ENCODE measurements at places on chromosomes 3 and 15.

GRCh38 chr15:62889734-62890505 is 152.6 kb upstream of the TPM1 start:
- no peak for DNase-seq

DNA sequence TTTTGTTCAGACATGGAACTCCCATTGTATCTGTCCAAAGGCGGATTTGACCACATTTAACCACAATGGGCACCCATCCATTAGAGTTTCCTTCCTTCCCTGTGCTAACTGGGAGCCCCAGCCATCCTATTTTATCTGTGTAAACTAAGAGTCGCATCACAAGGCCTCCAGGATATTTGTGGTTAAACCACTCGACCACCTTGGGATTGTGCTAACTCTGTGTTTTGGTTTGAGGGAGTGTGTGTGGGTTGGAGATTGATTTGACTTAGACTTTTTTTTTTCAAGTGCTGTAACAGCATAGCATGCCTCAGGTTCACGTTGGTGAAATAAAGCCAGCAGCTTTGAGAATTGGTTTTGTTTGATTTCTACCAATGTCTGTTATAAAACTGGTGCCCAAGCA is 100.4 kb upstream of the TP63 start:
- no peak for DNase-seq

DNA sequence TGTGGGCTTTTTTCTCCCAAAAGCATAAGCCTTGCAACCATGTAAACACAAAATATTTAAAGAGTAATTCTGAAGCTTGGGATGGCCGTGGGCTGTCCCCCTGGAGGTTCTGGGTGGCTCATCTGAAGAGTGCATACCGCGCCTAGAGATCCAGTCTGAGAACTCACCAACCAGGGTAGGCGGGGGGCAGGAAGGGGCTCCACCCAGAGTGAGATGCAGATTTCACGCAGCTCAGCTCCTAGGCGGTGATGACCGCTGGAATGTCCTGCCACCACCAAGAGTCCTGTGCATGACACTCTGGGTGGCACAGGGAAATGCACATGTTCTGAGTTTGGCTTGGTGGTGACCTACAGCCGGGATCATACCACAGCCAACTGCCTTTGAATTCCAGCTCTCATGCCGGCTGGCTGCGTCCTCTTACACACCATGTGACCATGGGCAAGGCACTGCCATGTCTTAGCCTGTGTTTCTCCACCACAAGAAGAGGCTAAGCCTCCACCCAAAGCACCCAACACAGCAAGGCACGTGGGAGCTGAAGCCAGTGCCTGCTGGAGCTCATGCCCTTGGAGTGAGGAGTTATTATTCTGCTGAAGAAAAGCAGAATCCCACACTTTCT is 125.1 kb upstream of the IQSEC1 start:
- no peak for DNase-seq

DNA sequence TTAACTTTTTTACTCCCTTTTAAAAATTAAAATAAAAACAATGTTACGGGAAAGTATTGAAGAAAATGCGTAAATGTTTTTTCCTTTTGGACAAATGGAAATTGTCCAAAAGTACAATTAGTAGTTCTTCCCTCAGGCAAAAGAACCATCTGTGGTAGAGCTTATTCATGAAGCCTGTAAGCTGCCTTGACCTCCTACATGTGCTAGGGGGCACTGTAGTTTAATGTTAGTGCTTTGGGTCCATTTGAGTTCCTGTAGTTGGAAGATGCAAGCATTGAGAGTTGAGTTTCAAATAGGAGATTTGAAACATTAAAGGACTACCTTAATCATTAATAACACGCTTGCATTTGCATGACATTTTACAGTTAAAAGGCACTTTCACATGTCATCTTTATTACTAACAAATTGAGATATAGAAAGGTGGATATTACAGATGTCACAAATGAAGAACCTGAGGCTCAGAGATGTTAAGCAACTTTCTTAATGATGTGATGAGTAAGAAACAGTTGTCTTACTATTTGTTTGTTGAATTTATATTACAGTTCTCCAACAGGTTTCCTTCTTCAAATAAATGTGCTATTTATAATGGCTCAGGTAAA is 1.8 kb upstream of the ZNF385D start:
- DNase-seq, result no peak

Data from C1 segment of cervical spinal cord (tissue), 14 donors.